ENCODE measurements at places on chromosomes 1 and 21.

DNA sequence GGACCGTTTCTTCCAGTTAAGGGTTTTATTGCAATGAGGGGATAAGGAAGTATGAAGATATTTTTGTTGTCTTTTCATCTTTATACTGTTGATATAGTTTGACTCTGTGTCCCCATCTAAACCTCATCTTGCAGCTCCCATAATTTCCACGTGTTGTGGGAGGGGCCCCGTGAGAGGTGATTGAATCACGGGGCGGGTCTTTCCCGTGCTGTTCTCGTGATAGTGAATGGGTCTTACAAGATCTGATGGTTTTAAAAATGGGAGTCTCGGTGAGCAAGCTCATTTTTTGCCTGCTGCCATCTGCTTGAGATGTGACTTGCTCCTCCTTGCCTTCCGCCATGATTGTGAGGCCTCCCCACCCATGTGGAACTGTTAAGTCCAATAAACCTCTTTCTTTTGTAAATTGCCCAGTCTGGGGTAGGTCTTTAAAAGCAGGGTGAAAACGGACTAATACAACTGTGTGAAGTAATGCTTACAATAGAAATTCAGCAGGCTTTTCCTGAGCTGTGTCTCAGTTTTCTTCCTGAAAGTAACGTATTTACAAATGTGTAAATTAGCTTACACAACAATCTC lies 377.3 kb downstream of the SIPA1L2 start:
- no peak for DNase-seq

GRCh38 chr1:19665496-19666465 lies 1.1 kb downstream of the HTR6 start:
- no peak for DNase-seq

DNA sequence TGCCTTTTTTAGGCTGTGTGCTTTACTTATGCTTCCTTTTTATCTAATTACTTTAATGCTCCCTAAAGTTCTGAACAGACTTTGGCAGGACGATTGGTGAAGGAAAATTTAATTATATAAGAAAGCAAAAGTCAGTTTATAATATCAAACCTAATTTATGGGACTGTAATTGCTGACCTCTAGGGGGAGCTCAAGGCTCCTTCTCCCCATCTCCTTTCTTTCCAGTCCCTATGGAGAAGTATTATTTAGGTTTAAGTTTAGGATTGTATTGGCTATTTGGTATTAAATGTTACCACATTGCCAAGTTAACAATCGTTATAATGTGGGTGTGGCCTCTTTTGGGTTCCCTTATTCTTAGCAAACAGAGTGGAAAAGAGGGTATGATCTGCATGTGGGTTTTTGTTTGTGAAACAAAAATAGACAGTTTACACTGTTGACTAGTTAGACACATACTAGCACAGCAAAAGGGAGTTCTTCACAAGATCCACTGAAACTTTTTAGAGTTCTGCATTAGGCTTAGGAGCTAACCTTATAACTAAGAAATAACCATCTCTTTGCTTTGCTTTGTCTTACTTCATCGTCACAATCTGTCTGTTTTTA lies 48.2 kb upstream of the TNFSF4 start:
- no peak for DNase-seq

DNA sequence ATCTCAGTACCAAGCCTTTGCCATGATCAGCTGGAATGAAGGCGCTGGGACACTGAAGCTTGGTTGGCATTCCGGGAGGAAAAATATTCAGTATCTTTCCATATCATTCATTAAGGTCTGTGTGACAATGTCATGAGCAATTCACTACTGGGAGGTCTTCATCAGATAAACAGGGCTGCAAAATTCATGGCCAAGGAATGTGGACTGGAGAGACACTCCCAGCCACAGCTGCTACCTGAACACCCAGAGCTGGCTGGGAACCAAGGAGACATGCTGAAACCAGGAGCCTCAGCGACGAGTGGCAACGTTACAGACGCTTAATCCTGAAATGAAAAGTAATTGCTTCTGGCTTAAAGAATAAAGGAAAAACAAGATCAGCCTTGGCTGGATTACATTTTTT lies 30.6 kb upstream of the DDAH1 start:
- no peak for DNase-seq

- no peak for DNase-seq
Measured at GRCh38 chr1:224357626-224358124, 996 bp downstream of the CNIH4 start.

- DNase-seq, result peak; percentile 48
Measured at GRCh38 chr1:197399755-197400521, 131.9 kb downstream of the CRB1 start.

DNA sequence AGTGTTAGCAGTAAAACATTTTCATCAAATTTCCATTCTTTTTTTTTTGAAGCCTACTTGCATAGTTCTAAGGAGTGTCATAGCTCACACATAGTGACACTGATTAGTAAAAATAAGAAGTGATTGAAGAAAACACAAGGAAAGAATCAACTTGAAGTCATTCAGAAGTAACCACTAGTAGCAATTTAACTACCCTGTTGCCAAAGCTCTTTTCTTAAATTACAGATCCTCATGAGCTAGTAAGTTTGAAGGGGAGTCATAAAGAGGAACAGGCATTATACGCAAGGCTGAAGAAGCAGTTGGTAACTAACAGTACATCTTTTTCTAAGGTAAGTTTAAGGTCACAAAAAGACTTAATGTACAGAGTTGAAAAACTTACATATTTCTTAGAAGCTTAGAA lies 332.2 kb downstream of the CHRM3 start:
- no peak for DNase-seq
